ENCODE measurements at places on chromosomes 5 and 9.
A peak's percentile ranks its signal among the peaks of the same experiment; 100 is the strongest.

DNA sequence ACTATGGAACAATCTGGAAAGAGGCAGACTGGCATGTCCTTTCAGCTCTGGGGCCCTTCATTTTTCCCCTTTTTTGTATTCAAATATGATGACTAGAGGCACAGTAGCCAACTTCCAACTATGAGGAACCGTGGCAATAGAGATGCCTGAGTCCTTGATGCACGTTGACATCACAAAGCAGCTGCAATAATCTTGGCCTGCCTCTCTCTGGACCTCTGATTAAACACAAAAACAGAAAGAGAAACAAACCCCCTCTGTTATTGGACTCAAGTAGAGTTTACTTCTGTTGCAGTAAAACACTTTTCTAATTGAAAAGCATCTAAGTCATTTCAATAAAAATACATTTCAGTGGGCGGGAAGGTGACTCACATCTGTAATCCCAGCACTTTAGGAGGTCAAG lies 122.2 kb upstream of the GRAMD2B start:
- DNase-seq = no peak

- no peak for DNase-seq
Measured at GRCh38 chr5:173903396-173904140, 15.4 kb downstream of the CPEB4 start.

DNA sequence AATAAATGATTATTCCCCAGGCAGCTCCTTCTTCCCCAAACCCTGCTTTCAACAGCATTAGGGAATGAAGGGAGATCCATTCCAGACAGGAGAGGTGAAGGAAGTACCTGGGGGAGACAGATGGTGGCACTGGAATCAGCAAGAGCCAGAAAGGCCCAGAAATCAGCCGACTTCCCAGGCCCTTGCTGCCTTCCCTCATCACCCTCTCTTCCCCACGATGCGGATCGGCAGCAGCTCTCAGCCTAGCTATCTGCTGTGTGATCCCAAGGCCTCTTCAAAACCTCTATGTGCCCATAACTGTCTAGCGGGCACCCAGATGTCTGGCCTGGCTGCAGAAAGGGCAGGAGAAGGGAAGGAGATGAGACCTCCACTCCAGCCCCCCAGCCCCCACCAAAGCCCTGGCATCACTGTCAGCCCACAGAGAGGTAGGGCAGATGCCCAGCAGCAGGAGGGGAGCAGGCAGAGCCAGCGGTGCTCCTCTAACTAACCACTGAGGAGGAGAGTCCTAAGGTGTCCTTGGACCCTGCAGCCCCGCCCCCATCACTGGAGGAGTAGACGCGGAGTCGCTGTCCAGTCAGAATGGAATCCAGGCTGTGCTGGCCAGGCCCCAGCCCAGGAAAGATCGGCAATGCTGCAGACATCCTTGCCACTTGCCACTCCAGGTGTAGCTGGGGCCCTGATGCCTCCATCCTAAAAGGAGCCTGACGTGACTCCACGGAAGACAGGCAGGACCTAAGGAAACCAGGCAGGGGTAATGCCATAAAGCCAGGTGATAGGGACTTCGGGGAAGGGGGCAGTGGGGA lies 12.7 kb downstream of the CNTFR start:
- no peak for DNase-seq

DNA sequence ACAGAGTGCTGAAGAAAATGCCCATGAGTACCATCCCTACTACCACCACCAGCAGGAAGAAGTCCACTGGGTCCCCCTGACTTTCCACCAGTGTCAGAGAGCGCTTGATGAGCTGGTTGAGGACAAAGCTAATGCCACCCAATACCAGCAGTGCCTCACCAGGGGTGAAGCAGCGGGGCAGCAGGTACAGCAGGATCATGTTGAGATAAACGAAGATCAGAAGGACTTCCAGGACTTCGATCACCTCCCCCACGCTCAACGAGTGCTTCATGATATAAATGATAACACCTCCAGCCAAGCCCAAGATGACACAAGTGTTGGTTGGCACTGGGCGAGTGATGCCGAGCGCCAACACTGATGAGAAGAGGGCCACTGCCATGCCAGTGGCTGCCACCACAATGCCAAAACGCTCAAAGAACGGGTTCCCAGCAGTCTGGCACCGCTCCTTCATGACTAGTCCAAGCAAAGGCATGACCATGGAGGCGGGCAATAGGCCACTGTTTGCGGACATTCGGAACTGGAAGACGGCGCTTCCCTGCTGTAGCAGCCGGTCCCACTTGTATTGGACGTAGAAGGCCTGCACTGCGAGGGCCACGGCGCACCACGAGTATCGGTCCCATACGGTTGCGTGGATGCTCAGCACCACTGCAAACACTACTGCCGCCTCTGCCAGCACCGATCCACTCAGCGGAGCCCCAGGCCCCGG lies 679 bp downstream of the DOLK start:
- DNase-seq = peak; percentile 32

- DNase-seq = no peak
Measured at GRCh38 chr5:132470596-132470995, 20.0 kb downstream of the IRF1 start.

DNA sequence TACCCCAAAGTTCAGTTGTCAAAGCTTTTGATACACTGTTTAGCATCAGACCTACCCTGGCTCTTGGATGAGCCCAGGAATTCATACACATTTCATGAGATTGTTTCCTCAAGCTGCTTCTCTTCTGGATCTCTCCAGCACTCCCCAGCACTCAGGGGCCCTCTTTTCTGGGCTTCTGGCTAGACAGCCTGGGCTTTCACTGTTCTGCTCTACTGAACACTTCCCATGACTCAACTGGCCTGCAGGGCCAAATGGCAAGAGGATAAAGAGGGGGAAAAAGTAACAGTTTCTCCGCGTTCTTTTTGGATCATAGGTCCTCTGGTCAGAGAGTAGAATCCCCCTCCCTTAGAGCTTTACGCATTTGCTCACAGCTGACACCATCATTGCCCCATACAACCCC lies 20.9 kb upstream of the LURAP1L start:
- no peak for DNase-seq

- DNase-seq = no peak
Measured at GRCh38 chr9:88807426-88807825, 183.8 kb upstream of the S1PR3 start.

DNA sequence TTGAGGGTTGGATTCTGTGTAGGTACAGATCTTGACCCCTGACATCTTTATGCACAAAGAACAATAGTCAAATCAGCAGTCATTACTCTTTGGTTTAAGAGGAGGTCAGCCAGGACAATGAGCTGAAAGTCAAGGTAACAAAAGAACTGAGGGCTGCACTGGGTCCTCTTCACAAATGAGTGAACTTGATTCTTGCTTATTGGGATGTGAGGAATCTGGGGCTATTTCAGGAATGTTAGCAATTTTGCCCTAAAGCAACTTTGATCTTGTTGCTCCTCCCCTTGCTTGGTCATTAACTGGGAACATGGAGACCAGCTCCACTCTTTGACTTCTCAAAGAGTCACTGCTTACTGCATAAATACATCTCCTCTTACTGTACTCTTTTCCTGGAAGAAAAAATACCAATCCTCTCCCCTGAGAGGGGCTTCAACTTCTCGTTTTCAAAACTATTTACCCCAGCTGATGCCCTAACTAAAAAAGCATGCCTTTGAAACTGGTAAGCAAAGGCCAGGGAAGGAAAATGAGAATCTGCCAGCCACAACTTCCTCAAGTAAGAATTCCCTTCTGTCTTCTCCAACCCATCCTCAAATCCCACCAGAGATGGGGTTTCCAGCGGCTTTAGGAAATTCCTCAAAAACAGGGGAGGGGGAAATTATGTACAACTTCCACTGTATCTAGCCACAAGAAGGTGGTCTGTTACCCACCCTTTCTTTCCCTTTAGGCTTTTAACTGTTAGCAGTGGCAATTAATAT lies 368.3 kb downstream of the ENC1 start:
- no peak for DNase-seq

DNA sequence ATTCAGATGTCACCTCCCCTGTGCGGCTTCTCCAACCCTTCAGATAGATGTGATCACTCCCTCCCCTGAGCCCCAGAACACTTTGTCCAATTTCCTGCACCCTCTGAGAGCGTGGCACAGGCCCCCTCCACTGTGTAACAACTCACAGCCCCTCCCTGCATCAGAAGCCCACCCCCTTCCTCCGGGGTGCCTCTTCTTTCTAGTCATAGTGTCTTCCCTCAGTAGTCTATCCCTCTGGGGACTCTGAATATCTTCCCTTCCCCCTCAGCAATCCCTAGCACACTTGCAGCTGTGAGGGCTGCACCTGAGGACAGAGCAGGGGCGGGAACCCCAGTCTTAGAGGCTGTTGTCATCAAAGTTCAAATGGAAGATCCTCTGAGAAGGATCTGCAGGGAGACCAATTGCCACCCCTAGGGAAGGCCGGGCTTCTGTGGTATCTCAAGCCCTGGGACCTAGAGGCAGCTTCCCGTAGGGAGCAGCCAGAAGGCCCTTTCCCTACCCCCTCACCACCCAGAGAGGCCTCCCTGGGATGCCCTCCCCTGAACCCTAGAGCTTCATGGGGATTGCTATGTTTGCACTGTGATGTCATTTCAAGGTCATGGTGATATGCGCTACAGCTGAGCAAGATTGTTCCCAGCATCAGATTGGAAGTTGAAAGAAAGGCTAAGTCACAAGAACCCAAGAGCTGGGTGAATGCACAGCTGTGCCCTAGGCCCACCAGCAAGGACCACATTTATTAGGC lies 70.7 kb downstream of the THBS4 start:
- no peak for DNase-seq

DNA sequence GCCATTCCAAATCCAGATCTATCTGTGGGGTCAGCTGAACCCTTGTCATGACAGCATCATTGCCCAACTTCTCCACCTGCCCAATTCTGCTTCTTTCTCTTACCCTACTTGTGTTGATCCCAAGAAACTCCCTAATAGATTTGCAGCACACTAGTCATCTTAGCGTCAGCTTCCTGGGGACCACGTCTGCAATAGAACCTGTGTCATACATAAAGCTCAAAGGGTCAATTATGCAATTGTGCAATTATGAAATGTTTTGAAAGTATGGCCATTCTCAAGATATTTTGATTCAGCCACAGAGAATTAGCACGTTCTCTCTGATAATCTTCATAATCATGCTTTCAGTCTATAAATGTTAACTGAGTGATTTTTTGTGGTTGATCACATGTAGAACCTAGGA lies 87.4 kb upstream of the PAPPA start:
- no peak for DNase-seq

GRCh38 chr5:124399426-124399961 lies 346.9 kb downstream of the ZNF608 start:
- DNase-seq = no peak

- no peak for DNase-seq
Measured at GRCh38 chr9:6484210-6484609, 71.2 kb downstream of the UHRF2 start.

DNA sequence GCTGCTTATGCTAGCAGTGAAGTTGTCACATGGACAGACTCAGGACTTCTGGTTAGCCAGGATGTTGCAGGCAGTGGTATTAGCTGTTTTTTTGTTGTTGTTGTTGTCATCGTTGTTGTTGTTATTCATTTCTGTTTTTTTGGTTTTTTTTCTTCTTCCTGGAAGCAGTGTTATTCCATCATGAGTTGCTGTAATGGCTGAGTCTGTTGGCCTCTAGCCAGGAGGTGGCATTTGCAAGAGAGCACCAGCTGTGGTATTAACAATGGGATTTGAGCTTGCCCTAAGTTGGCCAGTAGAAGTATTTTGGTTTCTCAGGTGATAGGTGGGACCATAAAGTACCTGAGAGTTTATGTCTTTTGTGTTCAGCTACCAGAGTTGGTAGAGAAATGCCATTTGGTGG lies 561.1 kb downstream of the KCTD16 start:
- DNase-seq = no peak

DNA sequence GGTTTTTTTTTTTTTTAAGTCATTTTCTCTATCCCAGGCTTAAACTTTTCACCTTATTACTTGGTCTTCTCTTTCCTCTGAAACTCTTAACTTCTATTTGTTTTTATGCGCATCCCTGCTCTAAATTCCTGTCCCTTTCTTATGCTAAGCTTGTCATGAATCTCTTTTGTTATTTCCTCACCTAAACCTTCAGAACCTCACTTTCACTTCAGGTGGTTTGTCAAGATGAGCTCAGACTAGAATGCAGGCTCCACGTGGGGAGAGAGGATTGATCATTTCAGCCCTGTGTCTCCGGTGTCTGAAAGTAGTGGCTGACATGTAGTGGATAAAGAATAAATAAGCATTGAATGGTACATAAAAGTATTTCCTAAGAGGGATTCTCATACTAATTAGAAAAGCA lies 63.6 kb downstream of the ANXA1 start:
- no peak for DNase-seq

DNA sequence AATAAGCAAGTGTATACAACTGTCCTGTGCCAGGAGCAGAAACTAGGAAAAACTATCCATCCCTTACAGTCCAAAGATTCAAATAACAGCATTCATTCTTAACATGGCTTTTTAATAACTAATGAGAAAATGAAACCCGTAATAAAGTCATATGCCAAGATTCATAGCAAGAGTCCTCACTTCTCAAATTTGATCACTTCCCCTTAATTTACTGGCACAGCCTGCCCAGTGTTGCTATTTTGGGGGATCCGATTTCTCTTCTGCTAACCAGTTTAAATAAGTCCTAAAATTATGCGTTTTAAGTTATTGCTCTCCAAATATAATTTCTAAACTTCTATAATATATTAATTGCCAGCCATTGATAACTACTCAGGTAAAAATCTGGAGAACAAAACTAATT lies 177.0 kb upstream of the PTGER4 start:
- no peak for DNase-seq

DNA sequence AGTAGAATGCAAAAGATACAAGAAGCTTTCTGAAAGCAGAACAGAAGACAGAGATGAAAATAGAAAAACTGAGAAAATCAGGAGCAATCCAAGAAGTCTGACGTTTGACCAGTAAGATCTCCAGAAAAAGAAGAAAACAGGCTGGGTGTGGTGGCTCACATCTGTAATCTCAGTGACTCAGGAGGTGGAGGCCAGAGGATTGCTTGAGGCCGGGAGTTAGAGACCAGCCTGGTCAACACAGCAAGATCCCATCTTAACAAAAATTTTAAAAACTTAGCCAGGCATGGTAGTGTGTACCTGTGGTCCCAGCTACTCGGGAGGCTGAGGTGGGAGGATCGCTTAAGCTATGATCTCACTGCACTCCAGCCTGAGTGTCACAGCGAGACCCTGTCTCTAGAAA lies 15.9 kb downstream of the RETREG1 start:
- no peak for DNase-seq

DNA sequence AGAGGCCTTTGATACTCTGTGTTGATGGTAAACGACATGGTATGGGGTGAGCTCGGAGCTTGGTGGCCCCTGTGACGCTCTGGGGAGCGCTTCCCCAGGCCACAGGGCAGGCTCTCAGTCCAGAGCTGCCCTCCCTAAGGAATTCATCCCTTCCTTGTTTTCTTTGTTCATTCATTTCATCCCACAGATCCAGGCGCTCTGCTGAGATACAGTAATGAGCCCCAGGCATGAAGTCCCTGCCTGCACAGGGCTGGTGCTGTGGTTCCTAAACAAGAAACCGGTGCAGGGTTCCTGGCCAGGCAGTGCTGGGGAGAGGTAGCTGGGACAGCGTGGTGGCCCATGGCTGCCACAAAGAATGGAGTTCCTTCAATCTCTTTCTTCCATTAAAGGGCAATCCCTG lies 14.4 kb downstream of the NEK6 start:
- no peak for DNase-seq

Data from activated naive CD8-positive, alpha-beta T cell treated with anti-CD3 and anti-CD28 coated beads for 36 hours (primary cell).